ENCODE measurements at places on chromosomes 7 and 10.

DNA sequence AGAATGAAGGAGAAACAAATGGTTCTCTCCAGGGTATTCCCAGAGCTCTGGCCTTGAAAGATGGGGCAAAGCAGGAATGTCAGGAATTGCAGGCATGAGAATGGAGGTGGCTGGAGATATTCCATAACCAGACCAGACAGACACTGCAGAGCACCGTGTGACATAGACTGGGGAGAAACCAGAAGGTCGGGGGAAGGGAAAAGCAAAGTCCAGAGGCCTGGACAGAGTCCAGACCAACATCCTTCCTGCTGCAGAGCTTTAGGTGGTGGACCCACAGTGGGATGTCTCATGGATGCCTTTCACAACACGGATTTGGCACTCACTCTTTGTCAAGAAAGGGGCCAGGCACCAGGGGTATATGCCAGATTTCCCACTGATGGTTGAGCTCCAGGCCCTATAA lies 177.2 kb upstream of the INHBA start:
- peak; percentile 89 for DNase-seq

DNA sequence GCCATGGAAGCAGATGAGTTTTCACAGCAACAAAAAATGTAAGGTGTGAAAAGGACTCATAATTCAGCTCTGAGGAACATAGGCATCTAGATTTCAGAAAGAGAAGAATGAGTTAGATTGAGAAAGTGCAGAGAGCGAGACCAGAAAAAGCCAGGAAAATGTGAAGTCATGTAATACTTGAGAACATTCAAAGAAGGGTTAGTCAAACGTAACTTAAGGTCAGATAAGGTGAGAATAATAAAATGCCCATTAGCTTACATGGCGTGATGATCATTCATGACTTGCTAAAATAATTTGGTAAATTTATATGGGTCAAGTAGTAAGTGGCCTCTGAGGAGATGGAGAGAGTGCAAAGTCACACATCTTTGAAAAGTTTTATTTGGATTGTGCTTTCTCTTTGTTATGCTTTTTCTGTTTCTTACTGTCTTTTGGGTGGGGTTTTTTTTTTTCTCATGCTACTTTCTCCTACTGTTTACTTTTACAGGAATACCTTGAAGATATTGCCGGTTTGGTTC lies 271.8 kb upstream of the NRG3 start:
- DNase-seq: no peak

GRCh38 chr7:137804836-137805235 lies 41.9 kb downstream of the DGKI start:
- DNase-seq: no peak

GRCh38 chr10:19819419-19820033 lies 3.3 kb downstream of the PLXDC2 start:
- peak; percentile 53 for DNase-seq

GRCh38 chr7:42834676-42835075 lies 77.2 kb downstream of the C7orf25 start:
- DNase-seq: no peak

DNA sequence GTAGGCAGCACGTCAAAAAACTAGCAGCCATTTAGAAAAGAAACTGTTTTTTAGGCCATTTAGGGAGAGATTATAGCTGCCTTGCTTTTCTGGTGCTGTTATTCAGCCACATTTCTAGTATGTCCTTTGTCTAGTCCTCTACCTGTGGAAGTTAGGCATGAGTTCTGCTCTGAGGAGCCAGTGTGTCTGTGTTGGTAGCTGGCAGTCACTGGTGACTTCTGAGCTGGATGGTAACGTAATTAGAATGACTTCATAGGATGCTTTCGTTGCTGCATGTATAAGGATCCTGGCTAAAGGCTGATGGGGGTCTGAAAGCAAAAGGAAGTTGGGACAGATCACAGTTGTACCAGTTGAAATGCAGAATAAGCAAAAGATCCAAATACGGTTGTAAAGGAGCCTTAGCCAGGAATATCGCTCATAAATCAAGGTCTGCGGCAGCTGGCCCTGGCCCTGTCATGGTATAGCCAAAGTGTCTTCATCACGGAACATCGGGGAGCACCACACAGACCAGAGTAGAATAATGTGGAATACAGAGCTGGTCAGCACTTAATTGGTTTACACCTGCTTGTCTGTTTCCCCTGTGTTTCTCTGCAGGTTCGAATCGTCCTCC lies 226.7 kb downstream of the EXOC4 start:
- DNase-seq: no peak

DNA sequence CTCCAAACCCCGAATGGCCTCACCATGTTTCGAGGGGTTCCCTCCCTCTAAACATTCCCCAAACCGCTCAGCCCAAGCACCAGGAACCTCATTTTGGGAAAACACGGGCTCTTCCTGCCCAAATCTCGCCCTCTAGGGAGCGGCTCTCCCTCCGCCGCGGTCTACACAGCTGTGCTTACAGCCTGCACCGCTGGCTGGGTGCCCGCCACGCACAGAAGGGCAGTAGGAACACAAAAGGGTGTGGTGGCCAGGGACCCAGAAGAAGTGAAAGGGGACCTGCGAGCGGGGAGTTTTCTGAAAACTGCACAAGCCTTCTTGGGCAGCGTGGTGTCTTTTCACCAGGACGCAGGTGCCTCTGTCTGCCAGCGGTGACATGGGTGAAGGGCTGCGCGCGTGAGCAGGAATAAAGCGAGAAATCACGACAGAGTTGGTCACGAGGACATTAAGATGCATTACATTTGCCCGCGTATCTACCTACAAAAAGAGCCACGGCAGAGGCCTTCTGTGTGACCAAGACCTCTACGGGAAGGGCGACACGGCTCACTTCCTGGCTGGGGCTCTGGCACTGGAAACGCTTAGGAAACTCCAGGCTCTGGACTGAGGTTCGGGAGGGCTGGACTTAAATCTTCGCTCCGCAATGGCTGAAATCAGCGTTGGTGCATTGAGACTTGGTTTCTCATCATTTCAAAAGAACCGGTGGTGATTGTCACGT lies 171.7 kb downstream of the LSM5 start:
- no peak for DNase-seq

- DNase-seq: no peak
Observed at GRCh38 chr10:133186416-133187090, 26.5 kb downstream of the KNDC1 start.

DNA sequence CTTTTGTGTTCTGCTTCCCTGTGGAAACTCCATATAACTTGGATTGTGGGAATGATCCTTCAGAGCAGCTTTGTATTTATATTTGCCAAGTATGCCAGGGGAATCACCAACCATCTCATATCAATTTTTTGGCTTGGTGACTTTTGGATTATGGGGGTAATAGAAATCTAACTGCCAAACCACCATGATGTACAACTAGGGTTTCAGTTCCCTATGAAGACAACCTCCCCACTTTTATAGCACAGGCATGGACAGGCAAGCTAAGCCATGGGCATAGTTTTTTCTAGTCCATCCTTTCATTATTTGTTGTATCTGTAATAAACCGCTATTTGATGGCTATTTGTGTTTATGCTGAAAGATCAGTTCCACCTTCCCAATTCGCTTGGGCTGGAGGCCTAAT lies 17.7 kb downstream of the NPY start:
- no peak for DNase-seq

GRCh38 chr7:14380881-14381280 lies 391.4 kb upstream of the ETV1 start:
- DNase-seq: no peak

DNA sequence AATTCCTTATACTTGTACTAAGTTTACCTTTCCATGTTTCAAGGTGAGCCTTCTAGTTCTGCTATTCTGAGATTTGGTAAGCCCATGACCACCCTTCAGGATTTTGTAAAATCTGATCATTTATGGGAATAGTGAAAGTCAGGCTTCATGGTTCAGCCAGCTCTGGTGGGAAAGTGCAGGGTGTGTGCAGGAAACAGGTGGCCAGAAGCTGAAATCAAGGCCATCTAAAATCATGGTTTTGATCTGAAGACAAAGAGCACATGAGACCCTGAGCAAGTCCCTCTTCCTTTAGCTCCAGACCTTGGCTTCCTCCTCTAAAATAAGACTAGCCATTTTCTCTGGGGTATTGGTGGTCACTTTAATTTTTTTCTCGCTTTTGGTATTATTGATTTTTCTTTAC lies 91.3 kb downstream of the CALD1 start:
- DNase-seq: no peak

DNA sequence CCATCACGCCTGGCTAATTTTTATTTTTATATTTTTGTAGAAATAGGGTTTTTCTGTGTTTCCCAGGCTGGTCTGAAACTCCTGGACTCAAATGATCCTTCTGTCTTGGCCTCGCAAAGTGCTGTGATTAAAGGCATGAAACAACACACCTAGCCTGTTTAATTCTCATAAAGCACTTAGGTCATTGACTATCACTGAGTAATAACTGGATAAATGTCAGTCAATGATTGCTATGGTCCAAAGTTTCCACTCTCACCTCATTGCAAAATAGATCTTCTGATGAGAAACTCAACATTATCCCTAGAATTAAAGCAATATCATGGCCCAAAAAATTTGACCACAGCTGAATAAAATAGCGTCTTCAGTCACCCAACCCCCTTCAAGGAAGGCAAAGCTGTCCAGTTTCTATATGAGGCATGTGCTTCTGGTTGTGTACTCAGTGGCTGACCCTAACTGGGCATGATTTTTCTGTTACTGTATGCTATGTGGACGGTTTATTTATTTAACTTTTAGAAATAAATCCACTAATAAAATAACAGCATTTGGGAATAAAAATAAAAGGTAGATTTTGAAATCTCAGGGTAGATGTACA lies 86.5 kb upstream of the LRRN3 start:
- no peak for DNase-seq

GRCh38 chr7:140315498-140316164 lies 82.7 kb downstream of the SLC37A3 start:
- no peak for DNase-seq

GRCh38 chr10:4947635-4948596 lies 15.3 kb upstream of the AKR1C1 start:
- peak; percentile 97 for DNase-seq

GRCh38 chr7:97007583-97007861 lies 2.2 kb downstream of the DLX6 start:
- DNase-seq: no peak

GRCh38 chr7:151833691-151834090 lies 43.2 kb downstream of the PRKAG2 start:
- DNase-seq: no peak

- DNase-seq: no peak
Observed at GRCh38 chr7:100546926-100547800, 8.2 kb downstream of the AGFG2 start.

GRCh38 chr7:139913021-139913844 lies 84.2 kb downstream of the TBXAS1 start:
- no peak for DNase-seq

GRCh38 chr7:70069977-70070376 lies 471.7 kb downstream of the AUTS2 start:
- DNase-seq: no peak

DNA sequence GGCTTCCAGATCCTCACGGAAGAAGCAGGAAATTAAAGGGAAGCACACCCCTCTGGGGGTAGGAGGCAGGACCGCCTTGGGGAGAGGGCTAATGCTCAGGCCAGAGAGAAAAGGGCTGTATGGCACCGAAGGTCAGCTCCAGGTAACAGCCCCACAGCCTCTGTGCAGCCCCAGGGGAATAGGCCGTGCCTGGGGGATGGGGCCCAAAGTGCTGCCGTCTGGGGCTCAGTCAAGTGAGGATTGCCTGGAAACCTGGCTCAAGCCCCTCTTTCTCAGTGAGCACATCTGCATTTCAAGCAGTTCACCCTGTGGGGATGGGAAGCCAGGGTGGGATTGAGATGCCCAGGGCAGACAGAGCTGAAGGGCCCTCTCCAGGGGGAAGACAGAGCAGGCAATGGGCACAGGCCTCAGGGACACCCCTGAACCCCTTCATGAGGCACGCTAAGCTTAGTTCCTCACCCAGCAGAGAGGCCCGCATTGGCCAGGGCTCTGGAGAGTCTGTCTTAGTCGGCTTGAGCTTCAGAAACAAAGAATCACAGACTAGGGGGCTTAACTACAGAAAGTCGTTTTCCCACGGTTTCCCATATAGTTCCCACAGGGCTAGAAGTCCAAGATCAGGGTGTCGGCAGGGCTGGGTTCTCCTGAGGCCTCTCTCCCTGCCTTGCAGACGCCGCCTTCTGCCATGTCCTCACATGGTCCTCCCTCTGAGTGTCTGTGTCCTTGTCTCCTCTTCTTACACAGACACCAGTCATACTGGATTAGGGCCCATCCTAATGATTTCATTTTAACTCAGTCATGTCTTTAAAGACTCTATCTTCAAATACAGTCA lies 118.2 kb downstream of the PTPN20 start:
- no peak for DNase-seq

GRCh38 chr10:48941427-48942075 lies 1.9 kb upstream of the LRRC18 start:
- no peak for DNase-seq

- DNase-seq: no peak
Observed at GRCh38 chr10:110456046-110456445, 41.7 kb upstream of the DUSP5 start.

GRCh38 chr10:56836659-56837058 lies 475.6 kb upstream of the ZWINT start:
- DNase-seq: no peak

DNA sequence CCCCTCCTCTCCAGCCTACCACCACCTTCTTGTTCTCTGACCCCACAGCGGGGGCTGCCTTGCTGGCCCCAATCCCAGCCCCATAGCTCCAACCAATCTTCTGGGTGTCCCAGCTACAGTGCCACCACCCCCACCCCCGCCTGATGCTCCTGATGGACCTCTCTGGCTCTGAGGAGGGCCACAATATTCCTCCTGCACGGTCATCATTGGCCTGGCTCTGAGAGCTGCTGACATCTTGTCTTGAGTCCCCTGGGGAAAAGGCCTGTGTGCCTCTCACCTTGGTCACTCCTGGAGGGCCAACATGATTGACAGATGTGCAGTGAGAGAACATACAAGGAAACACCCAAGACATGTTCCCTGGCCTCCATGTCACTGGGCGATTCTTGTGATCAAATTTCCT lies 7.6 kb downstream of the GDF2 start:
- no peak for DNase-seq

All from iris pigment epithelial cell (primary cell).